ENCODE measurements at places on chromosomes 2 and 18.

- DNase-seq, result no peak
These were observed 419.4 kb downstream of the DCDC2C start for GRCh38 chr2:4122726-4123125.

- DNase-seq, result no peak
These were observed 64.9 kb upstream of the ZSWIM2 start for GRCh38 chr2:186913870-186914269.

DNA sequence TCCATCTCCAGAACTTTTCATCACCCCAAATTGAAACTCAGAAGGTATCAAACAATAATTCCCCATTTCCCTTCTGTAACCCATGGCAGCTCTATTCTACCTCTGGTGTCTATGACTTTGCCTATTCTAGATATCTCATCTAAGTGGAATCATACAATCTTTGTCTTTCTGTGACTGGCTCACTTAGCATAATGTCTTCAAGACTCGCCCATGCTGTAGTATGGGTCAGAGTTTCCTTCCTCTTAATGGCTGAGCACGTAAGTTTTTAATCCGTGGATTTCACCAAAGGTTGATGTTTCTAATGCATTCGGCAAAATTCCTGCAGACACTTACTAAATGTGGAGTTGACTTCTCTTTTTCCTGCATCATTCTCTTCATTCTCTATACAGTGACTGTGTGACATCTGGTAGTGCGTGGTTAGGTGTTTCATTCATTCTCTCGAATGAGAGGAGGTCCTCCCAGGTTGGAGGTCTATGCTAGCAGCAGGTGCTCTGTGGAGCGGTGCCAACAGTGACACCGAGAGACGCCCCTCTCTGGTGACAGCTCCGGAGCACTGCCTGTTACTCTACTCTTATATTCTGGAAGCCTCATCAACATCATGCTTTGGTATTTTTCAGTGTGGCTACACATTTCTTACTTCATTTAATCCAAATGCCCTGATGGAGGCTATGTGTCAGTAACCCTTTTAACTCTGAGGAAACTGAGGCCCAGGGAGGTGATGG is 50.1 kb downstream of the ATOH8 start:
- no peak for DNase-seq

GRCh38 chr18:30271716-30272115 is 770.8 kb downstream of the DSC3 start:
- DNase-seq, result no peak

DNA sequence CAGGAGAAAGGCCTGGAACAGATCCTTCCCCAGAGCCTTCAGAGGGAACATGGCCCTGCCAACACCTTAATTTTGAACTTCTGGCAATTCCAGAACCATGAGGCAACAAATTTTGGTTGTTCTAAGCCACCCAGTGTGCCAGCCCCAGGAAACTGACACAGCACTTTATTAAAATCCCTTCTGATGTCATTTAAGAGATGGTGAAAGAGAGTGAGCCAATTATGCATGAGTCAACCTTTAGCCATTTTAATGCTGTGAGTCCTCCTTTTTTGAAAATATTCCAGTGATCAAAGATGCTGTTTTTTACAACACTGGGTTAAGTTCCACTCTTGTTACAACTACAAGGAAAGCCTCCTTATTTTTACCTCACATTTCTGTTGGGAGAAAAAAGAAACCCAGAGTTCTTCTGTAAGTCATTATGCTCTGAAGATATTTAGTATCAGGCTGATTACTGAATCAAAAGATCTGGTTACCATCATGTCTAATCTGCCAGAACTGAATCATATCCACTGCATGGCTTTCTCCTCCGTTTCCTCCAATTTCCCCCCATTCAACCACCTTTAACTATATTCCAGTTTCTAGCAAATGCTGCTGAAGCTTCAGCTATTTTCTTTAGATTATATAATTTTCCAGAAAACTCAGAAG is 235.4 kb downstream of the TXNL1 start:
- DNase-seq, result no peak

- no peak for DNase-seq
These were observed 120.5 kb downstream of the EIPR1 start for GRCh38 chr2:3257166-3257565.

DNA sequence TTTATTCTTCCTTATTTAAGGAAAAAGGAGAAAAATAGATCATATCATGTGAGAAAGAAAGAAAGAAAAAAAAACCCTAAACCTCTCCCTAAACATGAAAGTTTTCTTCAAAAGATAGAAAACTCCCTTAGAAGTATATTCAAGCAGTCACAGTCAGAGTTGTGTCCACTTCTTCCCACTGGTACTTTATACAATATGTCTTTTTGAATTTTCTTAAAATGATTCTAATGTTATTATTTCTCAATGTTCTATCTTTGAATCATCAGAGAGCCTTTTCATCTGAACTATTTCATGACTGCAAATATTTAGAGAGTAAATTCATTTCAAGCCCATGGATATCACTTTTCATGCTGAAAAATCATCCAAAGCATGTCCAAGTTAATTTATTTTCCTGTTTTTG is 205.2 kb upstream of the SPOPL start:
- DNase-seq, result no peak

GRCh38 chr2:235850289-235850688 is 317.9 kb downstream of the GBX2 start:
- no peak for DNase-seq

- no peak for DNase-seq
These were observed 155.9 kb upstream of the MAP3K20 start for GRCh38 chr2:172919732-172920131.

DNA sequence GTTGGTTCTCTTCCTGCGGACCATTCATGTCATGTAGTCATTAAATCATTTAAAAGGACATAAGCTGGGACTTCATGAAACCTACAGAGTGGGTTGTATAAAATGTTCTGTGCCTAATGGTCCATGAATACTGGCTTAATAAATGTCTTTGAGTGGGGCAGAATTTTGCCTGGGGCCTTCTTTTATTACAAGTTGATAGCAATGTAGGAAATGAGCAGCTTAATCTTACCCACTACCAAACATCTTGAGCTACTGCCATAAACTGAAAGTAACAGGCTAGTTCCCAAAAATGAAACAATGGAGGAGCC is 130.9 kb downstream of the TMEM17 start:
- no peak for DNase-seq

GRCh38 chr2:172888714-172889669 is 153.3 kb downstream of the RAPGEF4 start:
- DNase-seq, result no peak

- DNase-seq, result no peak
These were observed 119.5 kb downstream of the MAP3K20 start for GRCh38 chr2:173195100-173195499.

DNA sequence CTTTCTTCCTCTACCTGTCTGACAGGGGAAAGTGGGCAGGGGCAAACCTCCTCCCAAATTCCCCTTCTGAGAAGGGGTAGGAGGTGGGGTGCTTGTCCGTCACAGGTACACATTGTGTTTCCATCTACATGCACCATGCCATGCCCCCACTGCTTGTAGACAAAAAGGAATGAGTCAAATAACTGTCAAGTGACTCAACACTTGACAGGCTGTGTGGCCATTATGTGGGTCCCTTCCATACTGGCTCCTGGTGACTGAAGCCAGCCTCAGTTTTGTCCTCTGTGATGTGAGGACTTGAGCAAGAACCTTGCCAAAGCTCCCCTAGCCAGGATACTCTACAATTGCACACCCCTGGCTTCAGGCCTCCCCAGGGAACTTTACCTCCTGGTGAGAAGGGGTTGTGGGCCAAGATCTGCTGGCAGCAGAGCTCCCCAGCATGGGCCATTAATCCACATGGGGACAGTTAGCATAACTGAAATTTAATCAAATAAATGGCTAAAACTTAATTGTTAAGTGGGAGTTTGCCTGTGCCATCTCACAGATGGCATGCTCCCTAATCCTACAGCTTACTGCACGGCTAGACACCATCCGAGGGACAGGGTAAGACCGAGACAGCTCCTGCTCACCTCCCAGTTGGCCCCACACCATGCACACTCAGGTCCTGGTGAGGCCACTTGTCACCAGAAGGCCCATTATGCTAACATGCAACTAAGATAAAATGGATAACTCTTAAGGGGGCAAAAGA is 140.2 kb downstream of the BCL11A start:
- DNase-seq, result no peak

GRCh38 chr2:165536851-165537499 is 67.5 kb downstream of the CSRNP3 start:
- DNase-seq, result no peak

- DNase-seq, result no peak
These were observed 19.2 kb downstream of the GKN1 start for GRCh38 chr2:68993660-68994059.

GRCh38 chr2:152611458-152612231 is 105.6 kb downstream of the PRPF40A start:
- DNase-seq, result no peak

- no peak for DNase-seq
These were observed 5.4 kb downstream of the AFG3L2 start for GRCh38 chr18:12371590-12371989.

- no peak for DNase-seq
These were observed 83.7 kb upstream of the B3GNT2 start for GRCh38 chr2:62112179-62112578.

- DNase-seq, result no peak
These were observed 24.1 kb upstream of the APOB start for GRCh38 chr2:21067859-21068537.

GRCh38 chr2:196275646-196276352 is 104.4 kb upstream of the STK17B start:
- no peak for DNase-seq

DNA sequence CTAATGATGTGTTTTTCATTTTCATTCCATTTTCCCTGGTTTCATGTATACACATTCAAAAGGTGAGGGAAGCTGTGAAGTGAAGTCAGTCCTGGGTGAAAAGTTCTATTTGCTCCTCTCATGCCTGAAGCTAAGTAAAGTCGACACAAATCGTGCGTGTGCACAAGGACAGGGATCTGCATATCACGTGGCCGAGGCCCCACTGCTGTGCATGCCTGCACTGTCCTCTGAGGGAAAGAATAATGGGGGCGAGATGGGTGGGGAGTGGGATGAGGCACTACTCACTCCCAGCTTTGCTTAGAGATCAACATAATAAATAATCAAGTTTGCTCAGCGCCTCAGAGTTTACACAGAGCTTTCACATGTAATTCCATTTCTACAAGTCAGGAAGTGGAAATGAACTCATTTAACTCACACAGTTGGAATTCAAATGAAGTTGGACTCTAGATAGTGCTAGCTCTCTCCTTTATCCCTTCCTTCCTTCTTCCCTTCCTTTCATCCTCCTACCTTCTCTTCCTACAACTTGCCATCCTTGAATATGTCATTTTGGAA is 5.1 kb upstream of the PTPRM start:
- no peak for DNase-seq

GRCh38 chr2:73291093-73291460 is 2.3 kb downstream of the EGR4 start:
- DNase-seq, result peak; percentile 56

GRCh38 chr2:201852462-201852861 is 46.1 kb downstream of the CDK15 start:
- DNase-seq, result no peak

DNA sequence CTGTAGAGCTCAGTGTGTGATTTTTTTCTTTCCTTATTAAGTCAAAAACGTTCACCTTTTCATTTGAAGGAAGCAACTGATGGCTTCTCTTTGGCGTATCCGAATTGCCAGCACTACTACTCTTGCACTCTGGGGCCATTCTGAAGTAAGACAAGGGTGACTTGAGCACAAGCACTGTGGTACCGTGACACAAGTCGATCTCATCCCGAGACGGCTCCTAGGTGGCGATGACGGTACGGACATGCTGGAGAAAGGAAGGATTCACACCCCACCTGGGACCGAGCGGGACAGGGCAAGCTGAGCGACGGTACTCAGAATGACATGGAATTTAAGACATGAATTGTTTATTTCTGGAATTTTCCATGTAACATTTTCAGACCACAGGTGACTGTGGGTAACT is 36.8 kb upstream of the LDLRAD4 start:
- DNase-seq, result no peak

DNA sequence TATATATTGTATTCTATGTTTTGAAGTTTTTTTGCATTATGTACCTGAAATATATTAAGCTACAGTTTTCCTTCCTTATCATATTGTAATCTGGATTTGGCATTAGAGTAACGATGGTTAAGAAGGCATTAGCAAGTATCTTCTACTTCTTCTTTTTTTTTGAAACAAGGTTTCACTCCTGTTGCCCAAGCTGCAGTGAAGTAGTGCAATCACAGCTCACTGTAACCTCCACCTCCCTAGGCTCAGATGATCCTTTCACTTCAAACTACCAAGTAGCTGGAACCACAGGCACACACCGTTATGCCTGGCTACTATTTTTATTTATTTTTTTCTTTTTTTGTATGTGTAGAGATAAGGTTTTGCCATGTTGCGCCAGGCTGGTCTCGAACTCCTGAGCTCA is 201.1 kb downstream of the ZNF804A start:
- DNase-seq, result no peak

DNA sequence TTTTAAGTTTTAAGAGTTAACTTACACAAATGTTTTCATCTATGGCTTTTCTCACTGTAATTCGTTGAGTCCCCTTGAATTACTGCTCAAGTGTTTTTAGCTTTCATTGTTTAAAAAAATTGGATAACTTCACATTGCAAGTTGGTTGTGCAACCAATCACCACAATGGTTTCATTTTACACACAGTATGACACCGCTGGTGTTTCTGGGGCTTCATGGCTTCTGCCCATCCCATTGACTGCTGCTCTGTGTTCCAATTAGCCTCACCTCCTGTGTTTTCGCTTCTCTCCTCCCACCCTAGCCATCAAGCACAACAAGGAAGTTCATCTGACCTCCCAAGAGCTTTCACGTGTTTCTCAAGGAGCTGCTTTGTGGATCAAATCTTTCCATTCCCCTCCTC is 199.1 kb upstream of the CHAC2 start:
- DNase-seq, result no peak

DNA sequence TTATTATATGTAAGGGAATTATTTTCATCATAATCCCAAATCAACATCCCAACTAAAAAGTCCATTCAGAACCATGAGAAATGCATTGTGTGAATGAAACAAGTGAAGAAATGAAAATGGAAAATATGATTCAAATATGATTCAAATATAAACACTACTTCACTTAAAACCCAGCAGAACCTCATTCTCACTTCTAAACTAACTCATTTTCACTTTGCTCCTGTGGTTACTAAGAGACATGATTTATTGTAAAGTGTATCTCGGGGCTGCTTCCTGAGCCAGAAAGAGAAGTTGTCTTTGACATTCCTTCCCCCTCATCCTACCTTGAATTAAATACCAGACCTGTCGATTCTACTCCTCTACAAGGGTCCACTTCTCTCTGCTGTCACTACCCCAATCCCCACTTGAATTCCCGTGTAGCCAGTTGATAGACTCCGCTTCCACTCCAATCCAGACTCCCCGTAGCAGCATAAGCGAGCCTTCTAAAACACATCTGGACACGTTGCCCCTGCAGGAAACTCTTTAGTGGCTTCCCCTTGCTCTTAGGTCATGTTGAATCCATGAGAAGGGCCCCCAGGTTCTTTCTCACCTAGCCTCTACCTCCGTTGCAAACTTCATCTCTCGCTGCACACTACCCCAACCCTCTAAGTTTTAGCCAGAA is 697.0 kb upstream of the ID2 start:
- DNase-seq, result no peak

All from naive thymus-derived CD8-positive, alpha-beta T cell (primary cell).